ENCODE measurements at places on chromosomes 6 and 20. TPM values are rescaled to one million over a fixed set of nuclear protein-coding genes. Genes with fewer than 3 reads are reported as not detected.

Gene LGSN
- 0.45 TPM for total RNA-seq

Gene IL17A
- not detected for total RNA-seq

Gene HTR1B
- total RNA-seq, result 0.58 TPM

Gene HSF2
- 18.1 TPM for total RNA-seq

Gene COL11A2
- total RNA-seq, result 1.3 TPM

Gene FOXF2
- total RNA-seq, result not detected

Gene GTSF1L
- total RNA-seq, result not detected

Gene CDKAL1
- 22.5 TPM for total RNA-seq

Gene ARHGAP40
- 1.5 TPM for total RNA-seq

Gene MRAP2
- 10.2 TPM for total RNA-seq

Gene PRKN
- total RNA-seq, result 0.39 TPM

Gene HECA
- total RNA-seq, result 8.5 TPM

Gene LHFPL5
- not detected for total RNA-seq

Gene RIMS4
- 39.7 TPM for total RNA-seq

Gene PTCRA
- not detected for total RNA-seq

Gene HM13
- total RNA-seq, result 103 TPM
